NCI-H1417 treated with DMSO at 0.1 percent for 48 hours (cell line): ENCODE measurements at places on chromosomes 3 and 15.

GRCh38 chr3:143478115-143478693, 358.6 kb downstream of the CHST2 start:
- DNase-seq = no peak

DNA sequence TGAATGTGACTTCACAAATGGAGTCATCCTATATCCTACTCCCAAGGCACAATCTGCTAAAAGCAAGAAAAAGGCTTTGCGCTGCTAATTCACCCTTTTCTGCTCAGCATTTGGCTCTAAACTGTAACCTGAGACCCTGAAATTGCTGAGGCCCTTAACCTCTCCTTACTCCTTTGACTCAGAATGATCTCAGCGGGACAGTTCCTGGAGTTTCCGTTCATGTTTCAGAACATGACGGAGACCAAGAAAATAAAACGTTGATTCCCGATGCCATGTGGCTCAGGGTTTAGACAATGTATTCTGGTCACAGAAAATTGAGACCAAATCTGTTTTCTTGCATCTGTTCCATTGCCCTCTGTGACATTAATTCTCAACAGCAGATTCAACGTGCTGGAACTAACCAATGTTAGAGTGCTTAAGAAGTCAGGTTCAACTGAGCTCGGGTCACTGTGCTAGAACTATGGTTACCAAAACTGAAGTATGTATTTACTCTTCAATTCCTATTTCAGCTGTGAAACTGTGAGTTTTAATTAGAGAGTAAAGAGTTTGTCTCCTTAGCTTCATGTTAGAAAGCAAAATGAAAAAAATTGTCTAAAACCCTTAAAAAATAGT, 45.4 kb upstream of the TMC3 start:
- DNase-seq = peak; percentile 16

- DNase-seq = no peak
These were observed 14.6 kb downstream of the IVD start for GRCh38 chr15:40420071-40420713.

- DNase-seq = no peak
These were observed 109.5 kb upstream of the PTPRG start for GRCh38 chr3:61451841-61452240.

DNA sequence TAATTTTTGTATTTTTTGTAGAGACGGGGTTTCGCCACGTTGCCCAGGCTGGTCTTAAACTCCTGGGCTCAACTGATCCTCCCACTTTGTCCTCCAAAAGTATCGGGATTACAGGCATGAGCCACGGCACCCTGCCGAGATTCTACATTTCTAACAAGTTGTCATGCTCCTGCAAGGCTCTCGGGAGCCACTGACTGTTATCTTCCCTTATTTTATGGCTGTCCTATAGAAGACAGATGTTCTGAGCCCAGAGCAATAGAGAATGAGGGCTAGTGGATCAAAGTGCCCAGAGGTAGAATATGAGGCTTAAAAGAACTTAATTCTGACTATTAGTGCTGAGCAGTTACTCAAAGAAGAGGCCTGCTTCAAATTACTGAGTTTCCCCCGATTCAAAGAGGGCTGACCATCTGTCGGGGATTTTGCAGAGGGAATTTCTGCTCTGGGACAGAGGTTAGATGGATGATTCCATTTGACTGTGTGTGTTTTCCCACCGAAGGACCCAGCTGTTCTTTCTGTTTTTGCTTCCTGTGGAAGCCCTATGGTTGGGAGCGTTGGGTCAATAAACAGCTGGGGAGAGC, 39.5 kb downstream of the ITPR1 start:
- DNase-seq = no peak

GRCh38 chr3:77247061-77247460, 207.2 kb downstream of the ROBO2 start:
- no peak for DNase-seq

DNA sequence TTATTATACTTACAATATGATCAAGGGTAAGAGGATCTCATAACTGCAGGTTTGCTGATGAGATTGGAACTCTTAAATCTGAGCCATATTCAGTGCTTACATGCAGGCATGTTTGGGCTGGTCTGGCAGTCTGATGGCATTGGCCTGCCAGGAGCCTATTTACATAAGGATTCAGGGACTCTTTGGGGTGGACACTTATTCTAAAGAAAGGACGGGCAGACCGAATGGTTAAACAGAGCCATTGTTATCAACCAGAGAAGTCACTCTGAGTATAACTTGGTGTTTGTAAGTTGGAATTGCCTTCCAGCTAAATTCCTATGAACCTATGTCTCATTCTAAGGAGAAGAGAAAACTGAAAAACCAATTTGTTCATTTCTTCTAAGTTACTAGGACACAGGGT, 932.8 kb downstream of the IGSF11 start:
- no peak for DNase-seq

DNA sequence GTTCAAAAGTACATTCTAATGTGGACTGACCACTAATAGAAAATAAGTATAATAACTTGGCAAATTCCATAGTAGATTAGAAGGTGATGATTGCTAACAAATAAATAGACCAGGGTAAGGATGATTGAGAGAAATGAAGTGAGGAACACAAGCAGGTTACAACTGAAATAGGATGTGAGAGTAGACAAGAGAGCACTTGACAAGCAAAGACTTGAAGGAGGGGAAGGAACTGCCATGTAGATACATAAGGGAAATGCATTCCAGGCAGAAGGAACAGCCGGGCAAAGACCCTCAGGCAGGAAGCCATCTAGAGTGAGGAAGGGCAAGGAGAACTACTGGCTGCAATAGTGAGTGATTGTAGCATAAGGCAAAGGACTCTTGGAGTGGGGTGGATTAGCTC, 5.0 kb downstream of the PLA1A start:
- DNase-seq = no peak

GRCh38 chr3:115399750-115400149, 223.6 kb upstream of the GAP43 start:
- no peak for DNase-seq

GRCh38 chr3:46850468-46850779, 12.8 kb downstream of the MYL3 start:
- DNase-seq = no peak

GRCh38 chr15:25178835-25179672, 224.3 kb downstream of the SNRPN start:
- no peak for DNase-seq

GRCh38 chr3:65779390-65779789, 259.3 kb downstream of the MAGI1 start:
- DNase-seq = no peak

- DNase-seq = peak; percentile 24
These were observed 61.9 kb upstream of the C3orf80 start for GRCh38 chr3:160163229-160163878.

- no peak for DNase-seq
These were observed 16.7 kb upstream of the EIF1B start for GRCh38 chr3:40292637-40293349.

- DNase-seq = no peak
These were observed 189.8 kb upstream of the CNTN4 start for GRCh38 chr3:1908651-1909445.

DNA sequence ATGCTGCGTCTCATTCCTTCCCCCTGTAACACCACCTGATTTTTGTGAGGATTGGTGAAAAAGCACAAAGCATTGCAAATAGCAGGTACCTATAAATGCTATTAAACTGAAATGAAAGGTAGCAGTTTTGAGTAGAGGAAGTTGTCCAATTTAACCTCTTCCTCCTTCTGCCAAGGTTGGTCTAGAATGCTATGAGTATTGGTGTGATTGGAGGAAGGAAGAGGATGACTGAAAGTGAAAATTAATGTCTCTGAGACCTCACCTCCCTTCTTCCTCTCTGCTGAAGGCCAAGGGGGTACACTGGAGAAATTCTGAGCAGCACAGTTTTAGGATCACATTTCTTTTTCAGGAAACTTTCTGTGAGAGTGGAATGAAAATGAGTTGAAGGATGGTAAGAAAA, 94.4 kb downstream of the DTWD1 start:
- DNase-seq = no peak

GRCh38 chr3:41198526-41198925, 779 bp upstream of the CTNNB1 start:
- no peak for DNase-seq

DNA sequence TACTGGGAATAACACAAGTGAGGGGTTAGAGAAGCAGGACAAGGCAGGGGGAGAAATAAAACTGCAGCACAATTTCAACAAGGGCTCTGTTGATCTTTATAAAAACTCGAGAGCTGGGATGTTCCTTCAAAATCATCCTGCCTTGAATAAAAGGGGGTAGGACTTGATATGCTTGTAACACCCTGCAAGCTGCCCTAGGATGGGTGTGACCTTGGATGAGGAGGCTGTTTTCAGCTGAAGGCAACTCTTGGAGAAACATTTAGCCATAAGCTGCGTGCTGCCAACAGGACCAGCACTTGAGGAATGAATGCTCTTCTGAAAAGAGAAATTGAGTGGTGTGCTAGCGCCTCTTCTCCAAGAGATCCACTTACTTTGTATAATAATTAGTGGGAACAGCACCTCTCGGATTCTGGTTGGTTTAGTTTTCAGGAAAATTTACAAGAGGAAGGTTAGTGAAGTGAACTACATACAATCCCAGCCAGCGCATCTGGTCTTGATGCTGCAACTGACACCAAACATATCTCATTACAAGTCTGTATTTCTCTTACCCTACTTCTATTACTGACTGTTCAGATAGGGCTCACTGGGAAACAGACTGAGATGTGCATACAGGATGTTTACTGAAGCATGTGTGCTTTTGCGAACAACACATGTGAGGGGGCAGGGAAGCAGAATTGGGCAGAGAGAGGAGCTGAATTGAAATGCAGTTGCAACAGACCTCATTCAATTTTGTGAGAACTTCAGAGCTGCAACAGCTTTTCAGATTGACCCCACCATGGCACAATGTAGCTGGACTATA, 643.0 kb upstream of the GOLIM4 start:
- no peak for DNase-seq

- DNase-seq = no peak
These were observed 9.8 kb downstream of the SLC24A1 start for GRCh38 chr15:65631503-65631902.

GRCh38 chr15:89358435-89358754, 23.8 kb upstream of the POLG start:
- no peak for DNase-seq

DNA sequence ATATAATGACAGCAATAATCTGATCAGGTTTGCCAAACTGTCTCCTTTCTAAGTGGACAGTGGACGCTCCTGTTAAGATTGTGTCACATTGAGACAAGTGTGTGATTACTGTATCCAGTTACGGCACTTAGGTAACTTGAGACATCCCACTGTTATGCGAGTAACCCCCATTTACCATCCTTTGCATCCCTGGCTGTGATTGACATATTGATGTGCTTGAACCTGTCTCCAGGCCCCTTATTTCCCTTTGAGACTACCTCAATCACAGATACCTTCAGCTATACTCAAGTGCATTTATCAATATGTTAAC, 785.2 kb downstream of the NR2F2 start:
- DNase-seq = no peak

DNA sequence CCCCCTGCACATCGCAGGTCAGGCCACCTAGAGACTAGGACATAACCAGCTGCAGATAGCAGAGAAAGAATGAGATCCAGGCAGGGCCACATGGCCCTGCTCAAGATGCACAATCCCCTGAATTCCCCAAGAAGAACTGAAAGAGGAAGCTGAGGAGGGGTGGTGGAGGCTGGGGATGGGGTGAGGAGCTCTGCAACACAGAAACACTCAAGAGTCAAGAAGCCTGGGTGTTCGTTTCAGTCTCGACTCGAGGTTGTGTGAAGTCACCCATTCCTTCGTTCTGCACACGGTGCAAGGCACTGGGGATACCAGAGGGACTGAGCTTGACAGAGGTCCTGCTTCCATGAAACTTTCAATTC, 62.0 kb downstream of the TLE3 start:
- no peak for DNase-seq

- no peak for DNase-seq
These were observed 16.0 kb downstream of the LRRN1 start for GRCh38 chr3:3815206-3815605.

DNA sequence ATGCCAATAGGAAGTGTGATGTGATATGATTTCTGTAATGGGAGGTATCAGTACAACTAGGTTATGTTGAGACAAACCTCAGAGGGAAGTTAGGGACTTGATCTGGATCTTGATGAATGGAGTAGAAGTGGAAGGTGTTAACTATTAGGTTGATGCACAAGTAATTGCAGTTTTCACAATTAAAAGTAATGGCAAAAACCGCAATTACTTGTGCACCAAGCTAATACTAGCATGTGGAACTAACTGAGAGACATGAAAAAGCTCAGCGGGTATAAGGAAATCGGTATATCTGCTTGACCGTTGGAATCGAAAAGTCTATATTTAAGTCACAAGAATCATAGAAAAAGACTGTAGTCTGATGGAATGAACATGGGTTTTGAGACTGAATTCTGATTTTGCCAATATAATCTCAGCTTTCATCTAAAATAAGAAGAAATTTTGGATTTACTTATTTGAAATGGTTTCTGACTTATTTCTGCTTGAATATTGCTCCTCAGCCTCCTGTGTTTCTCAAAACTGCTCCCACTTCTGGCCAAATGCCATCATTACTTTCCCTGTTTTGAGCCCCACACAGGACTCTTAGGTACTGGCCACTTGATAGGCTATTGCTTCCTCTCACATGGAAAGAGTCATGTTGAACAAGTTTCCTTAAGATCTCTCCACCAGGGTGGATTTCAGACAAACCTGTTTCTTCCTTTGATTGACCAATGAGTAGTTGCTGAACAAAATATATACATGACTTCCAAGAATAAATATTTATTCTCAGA, 271.5 kb upstream of the COL8A1 start:
- no peak for DNase-seq

DNA sequence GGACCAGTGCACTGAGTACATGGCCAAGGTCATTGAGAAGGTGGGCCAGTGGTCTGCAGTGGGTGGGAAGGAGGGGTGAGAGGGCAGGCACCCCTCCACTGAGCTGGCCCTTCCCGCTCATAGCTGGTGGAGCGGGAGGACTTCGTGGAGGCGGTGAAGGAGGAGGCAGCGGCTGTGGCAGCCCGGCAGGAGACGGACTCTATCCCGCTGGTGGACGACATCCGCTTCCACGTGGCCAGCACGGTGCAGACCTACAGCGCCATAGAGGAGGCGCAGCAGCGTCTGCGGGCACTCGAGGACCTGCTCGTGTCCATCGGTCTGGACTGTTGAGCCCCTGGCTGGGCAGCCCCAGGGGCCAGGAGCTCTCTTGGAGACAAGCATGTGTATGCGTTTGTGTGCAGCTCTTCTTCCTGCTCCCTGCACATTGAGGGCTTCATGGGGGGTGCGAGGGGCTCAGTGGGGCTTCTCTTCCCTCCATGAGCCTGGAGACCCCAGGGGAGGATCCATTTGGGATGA, 7.5 kb downstream of the ABTB1 start:
- no peak for DNase-seq

GRCh38 chr3:160956785-160957184, 148.4 kb downstream of the B3GALNT1 start:
- DNase-seq = no peak

DNA sequence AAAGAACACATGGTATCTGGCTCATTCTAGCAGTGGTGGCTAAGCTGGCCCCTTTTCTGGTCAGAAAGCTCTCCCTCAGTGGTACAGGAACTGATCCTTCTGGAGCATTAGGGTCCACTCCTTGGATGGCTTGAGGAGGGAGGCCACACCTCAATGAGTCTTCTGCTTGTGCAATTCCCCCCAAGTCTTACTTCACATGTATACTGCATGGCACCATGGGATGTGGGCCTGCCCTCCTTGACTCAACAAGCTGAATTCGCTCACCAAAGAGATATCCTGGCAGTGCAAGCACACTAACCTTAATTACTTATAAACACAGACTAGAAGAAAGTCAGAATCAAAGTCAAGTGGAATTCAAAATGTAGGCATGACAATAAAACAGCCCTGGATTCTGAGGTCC, 133.8 kb upstream of the SLC2A2 start:
- DNase-seq = no peak
